GM18507 (cell line): ENCODE measurements at places on chromosomes 7 and 10.
A peak's percentile ranks its signal among the peaks of the same experiment; 100 is the strongest.

DNA sequence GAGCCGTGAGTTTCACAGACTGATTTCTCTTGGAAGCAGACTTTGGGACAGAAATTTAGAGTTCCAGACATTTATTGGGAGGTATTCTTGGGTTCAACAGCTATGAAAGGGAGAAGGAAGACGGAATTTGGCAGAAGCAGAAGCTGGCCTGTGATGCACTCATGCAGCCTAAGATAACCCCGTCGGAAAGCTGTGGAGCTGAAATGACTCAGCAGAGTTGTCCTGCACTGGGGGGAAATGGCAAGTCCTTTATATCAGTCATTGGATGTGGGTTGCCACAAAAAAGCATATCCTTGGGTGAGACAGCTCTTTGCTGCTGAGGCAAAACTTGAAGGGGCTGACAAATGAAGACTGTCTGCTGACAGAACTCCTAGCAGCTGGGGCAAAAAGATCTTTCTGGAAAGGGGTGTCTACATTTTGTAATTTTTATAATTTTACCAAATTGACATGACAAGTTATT is 11.5 kb upstream of the MICU1 start:
- DNase-seq, result no peak

DNA sequence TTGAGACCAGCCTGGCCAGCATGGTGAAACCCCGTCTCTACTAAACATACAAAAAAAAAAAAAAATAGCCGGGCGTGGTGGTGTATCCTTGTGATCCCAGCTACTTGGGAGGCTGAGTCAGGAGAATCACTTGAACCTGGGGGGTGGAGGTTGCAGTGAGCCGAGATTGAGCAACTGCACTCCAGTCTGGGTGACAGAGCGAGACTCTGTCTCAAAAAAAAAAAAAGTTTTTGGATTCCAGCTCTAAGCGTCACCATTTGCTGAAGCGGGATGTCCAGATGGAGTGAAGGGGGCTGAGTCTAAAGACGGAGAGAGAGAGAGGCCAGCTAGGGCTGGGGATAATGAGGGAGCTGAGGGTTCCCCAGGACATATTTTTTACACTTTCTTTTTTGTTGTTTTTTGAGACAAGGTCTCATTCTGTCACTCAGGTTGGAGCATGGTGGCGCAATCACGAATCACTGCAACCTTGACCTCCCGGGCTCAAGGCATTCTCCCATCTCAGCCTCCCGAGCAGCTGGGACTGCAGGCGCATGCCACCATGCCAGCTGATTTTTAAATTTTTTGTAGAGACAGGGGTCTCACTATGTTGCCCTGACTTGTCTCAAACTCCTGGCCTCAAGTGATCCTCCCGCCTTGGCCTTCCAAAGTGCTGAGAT is 9.4 kb upstream of the HK1 start:
- DNase-seq, result no peak

DNA sequence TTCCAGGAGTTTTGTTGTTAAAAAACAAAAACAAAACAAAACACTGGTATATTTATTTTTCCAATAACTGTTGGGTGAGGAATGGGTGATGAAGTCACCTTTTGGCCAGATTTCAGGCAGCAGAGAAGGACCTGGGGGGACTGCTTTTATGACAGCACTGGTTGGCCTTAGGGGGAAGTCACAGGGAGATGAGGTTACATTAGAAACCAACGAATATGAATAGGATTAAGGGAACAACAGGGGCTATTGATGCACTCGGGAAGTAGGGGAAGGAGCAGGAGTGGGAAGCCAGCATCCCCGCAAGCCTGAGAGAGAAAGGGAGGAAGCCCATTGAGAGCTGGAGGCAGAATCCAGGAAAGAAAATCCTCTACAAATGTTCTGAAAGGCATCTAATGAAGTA is 958.4 kb downstream of the TYW1 start:
- DNase-seq, result no peak

GRCh38 chr7:56051339-56052191 is at the start of the genes CCT6A and PSPH:
CCT6A (plus strand) TSS chr7:56051765; CDS start chr7:56051849, 84 bp downstream.
PSPH (minus strand) TSS chr7:56051444; CDS start chr7:56021212, 30,232 bp downstream.
- peak; percentile 82 for DNase-seq

- DNase-seq, result no peak
Observed at GRCh38 chr7:106868364-106868763, 3.3 kb downstream of the PIK3CG start.

GRCh38 chr7:88344956-88345832 is 38.5 kb upstream of the STEAP4 start:
- DNase-seq, result no peak

- no peak for DNase-seq
Observed at GRCh38 chr7:91140982-91141381, 123.3 kb upstream of the FZD1 start.

DNA sequence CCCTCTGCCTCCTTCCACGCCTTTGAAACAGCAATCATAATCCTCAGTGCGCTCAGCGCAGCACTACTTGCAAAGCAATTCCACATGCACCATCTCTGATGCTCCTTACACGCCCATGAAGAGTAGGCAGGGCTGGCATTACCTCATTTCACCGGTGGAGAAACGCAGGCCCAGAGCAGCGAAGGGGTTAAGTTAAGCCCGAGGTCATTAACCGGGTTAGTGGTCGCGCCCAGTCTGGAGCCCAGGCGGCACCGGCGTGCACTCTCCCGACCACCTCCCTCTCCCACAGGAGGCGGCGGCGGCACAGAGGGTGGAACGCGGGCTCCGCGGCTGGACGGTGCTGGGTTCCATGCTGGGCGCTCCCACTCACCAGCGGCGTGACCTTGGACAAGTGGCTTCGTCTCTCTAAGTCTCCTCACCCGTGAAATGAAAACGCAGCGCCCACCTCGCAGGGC is 515 bp downstream of the FASTK start:
- DNase-seq, result no peak

- DNase-seq, result no peak
Observed at GRCh38 chr10:108905821-108906220, 1017.5 kb downstream of the XPNPEP1 start.
